CD4-positive, alpha-beta memory T cell (primary cell): ENCODE measurements at places on chromosomes 12 and 14. TPM values are rescaled to one million over a fixed set of nuclear protein-coding genes. Genes with fewer than 3 reads are reported as not detected.

MANSC1 gene
- total RNA-seq: 0.35 TPM

COX8C gene
- total RNA-seq: not detected

GLIPR1 gene
- total RNA-seq: 96.1 TPM

MFAP5 gene
- not detected for total RNA-seq

HOXC13 gene
- total RNA-seq: not detected

GLIPR1L2 gene
- total RNA-seq: 0.55 TPM

SETD1B gene
- 69.3 TPM for total RNA-seq

TROAP gene
- 0.80 TPM for total RNA-seq

CCDC196 gene
- total RNA-seq: not detected

PRPH gene
- 0.39 TPM for total RNA-seq

TPH2 gene
- total RNA-seq: not detected

DNA sequence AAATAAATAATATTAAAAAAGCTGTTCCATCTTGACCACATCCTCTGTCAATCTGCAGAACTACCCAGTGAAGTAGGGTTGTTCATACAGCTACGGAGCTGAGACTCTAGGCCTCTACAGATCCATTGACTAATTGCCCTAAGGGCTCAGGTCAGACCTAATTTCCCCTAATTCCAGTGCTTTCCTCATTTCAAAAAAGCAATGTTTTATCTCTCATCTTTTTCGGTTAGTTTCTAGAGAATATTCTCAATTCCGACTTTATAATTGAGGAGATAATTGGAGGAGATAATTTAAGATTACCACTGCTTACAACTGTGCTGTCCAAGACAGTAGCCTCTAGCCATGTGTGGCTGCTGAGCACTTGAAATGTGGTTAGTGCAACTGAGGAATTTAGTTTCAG lies 167.1 kb downstream of the KIF21A start:
- no peak for DNase-seq

DNA sequence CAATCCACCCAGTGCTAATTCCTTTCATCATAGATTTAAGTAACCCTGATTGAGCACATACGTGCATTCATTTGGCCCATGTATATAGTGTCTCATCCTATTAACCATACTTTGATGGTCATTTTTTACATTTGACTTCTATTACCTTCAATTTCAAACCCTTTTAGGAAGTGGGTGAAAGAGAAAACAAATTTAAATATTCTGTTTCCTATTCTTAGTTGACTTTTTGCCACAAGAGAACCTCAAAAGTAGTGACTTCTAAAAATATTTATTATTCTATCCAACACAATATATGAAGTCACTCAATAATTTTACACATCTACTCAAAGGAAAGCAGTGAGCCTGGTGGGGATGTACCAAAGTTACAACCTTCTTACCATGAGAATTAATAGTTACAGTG lies 164.9 kb downstream of the CEP128 start:
- DNase-seq: no peak

- no peak for DNase-seq
Observed at GRCh38 chr14:74472601-74473000, 20.5 kb downstream of the NPC2 start.

DNA sequence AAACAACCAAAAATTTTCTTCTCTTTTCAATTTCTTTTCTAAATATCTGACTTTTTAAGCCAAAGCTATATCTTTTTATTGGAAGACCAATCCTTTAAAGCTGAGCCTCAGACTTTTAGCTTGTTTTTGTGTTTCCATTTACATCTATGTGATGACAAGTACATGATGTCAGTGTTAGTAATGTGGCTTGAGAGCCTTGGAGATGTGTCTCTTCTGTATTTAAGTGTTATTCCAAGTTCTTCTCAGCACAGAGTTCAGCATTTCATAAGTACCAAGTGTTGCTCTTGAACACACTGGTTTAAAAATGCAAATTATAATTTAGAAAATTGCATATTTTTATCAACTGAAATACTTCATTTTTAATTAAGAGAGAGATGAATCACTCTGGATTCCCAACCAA lies 948.9 kb upstream of the FLRT2 start:
- no peak for DNase-seq

- DNase-seq: no peak
Observed at GRCh38 chr12:32516230-32516629, 116.9 kb downstream of the FGD4 start.

DNA sequence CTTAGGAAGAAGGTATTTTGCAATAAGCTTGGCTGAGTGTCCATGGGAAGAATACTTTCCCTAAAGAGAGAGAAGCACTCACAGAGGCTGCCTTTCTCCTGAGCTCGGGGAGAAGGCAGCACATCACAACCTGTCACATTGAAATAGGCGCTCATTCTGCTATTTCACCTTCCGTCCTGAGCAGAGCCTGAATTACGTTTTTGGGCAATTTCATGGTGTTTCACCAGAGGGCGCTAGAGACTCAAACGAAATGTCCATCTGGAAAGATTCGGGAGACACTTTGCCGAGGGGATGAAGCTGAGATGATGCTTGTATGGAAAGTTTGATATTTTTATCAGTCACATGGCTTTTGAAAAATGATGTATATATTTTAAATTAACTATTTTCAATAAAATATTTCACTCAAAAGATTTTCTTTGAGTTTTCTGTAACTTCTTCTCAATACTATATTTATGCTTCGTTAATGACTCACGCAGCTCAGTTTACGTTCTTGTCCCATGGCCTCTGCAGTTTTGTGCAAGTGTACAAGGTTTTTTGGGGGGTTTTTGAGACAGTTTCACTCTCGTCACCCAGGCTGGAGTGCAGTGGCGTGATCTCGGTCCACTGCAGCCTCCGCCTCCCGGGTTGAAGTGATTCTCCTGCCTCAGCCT lies 17.4 kb upstream of the B4GALNT3 start:
- DNase-seq: no peak

- peak; percentile 17 for DNase-seq
Observed at GRCh38 chr12:6866920-6867412, 365 bp upstream of the TPI1 start.

DNA sequence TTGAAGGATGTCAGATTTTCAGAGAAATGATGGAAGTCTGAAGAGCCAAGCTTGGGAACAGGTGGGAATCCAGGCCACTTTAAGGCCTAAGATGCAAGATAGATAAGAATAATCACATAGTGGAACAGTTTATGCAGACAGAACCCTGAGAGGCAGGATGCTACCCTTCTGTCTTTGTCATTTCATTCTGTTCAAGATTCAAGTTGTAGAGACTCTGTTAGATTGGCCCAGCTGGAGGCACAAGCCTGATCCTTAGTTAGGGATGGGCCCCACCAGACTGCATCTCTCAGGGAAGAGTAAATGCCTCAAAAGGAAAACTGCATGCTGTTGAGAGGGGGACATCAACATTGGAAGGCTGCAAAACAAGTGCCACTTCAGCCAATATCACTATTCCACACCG lies 287.0 kb downstream of the PCNX1 start:
- no peak for DNase-seq

GRCh38 chr14:30410986-30411385 lies 148.0 kb upstream of the G2E3 start:
- DNase-seq: no peak

DNA sequence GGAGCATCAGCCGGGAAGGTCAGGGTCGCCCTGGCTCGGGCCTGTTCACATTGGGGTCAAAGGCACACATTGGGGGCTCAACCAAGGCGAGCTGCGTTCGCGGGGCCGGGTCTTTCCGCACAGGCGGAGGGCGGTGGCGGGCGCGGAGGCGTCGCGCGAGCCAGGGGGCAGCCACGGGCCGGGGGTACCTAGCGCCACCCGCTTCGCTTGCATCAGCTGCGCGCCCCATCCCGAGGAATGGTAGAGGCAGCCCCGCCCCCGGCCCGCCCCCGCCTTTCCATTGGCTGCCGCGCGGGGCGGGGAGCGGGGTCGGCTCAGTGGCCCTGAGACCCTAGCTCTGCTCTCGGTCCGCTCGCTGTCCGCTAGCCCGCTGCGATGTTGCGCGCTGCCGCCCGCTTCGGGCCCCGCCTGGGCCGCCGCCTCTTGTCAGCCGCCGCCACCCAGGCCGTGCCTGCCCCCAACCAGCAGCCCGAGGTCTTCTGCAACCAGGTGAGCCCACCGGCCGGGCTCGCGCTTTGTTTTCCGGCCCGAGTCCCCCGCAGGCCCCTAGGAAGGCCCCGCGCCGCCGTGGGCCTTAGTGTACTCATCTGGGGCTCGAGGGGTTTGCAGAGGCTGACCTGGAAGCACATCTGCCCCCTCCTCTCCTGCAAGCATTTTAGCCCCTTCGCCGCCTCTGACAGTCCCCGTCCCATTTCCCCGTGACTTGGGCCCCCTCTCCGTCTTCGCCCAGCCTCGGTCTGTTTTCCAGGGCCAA lies at the start of gene ALDH2:
Gene ALDH2, plus strand, starts transcription at position 326 of the 754 bp plus-strand sequence. Its CDS starts 50 bp downstream, at position 376.
- DNase-seq: peak; percentile 7

DNA sequence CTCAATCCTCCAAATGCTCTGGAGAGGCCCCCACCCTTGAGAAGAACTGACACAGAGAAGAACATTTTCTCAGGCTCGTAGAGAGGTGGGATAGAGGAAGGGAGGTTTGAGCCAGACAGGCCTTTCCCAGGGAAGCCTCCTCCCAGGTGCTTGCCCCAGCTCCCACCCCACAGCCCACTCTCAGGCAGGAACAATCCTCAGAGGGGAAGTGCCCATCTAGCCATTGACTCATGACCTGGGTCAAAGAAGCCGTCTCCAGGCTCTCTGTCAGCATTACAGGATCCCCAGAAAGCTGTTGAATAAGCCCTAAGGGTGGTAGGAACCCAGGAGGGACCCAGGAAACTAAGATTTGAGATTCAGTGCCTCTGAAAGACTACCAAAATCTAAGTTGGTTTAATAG lies 3.8 kb downstream of the AQP6 start:
- DNase-seq: no peak

DNA sequence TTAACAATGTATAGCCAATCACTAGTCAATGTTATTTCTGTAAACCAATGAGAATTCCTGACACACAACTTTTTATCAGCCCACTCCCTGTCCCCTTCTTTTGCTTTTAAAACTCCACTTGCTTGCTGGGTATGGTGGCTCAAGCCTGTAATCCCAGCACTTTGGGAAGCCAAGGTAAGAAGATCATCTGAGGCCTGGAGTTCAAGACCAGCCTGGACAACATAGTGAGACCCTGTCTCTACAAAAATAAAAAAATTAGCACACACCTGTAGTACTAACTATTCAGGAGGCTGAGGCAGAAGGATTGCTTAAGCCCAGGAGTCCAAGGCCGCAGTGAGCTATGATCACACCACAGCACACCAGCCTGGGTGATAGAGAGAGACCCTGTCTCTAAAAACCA lies 87.8 kb downstream of the PAPLN start:
- no peak for DNase-seq

DNA sequence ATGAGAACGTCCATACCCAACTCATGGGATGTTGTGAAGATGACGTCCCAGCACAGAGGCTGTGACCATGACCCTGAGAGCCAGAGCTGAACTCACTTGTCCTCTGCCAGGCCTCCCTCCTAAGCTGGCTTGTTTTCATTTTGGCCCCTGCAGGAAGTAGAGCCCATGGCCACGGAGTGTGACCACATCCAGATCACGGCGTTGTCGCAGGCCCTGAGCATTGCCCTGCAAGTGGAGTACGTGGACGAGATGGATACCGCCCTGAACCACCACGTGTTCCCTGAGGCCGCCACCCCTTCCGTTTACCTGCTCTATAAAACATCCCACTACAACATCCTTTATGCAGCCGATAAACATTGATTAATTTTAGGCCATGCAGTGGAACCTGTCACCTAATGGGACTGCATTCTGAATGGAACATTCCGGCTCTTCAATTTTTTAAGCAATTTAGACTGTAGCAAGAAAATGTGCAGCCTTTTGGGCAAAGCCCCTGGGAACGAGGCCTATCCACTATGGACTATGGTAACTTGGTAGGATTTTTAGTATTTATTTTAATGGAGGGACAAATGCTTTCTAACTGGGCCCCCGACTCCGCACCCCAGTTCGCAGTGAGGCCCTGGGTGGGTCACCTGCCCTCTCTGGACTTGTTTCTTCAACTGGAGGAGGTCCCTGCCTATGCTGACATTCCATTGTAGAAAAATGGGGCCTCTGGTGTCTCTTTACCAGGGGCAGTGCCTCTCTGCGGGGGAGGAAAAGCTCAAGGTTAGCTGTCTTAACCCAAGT lies 19.6 kb downstream of the OTUB2 start:
- no peak for DNase-seq

GRCh38 chr12:86729739-86730138 lies 473.5 kb upstream of the MGAT4C start:
- DNase-seq: no peak

DNA sequence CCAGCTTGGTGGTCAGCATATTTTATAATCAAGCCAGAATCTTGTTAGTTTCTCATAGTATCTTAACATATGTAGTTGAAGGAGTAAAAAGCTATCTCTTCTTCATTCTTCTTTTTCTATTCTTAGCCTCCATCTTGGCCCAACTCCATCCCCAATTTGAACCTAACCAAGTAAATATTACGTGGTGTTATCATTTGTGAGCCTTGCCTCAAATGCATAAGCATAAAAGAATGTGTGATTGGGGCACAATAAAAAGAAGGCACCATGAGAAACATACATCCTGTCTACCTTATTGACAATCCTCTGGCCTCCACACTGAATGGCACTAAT lies 181.4 kb upstream of the BMP4 start:
- no peak for DNase-seq

DNA sequence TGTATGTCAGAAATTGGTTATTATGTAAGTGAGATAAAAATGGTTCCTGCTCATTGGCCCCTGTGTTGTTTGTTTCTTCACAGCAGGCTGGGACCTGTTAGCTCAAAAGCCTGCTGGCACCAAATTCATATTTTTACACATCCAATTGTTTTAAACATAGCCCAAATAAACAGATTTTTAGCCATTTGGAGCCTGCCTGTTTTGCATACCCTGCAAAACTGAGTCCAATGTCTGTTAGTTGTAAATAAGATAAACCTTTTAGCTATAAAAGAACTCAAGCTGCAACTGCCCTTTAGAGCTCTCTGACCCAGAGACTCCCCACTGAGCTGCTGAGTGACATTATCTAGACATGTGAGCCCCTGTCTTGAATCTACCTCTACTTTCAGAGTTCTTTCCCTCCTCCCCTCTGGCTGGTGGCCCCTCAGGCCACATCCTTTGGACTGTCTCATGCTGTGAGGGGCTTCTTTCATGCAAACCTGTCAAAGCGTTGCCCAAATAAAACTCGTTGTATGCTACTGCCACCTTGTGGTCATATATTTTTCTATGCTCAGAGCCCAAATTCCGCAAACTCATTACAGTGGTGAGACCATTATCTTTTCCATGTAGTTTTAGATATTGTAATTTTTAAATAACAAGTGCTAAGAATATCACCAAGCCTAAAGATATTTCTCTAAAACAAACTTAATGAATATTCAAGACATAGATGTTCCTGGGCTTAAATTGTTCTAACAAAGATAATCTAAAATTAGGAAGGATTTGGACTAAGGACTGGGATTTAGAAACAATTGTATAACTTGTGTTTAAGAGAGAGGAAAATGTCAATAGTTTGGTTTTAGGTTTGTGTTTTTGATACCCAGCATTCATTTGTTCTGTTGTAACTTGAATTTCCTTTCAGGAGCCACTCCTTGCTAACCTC lies 337.9 kb downstream of the AACS start:
- DNase-seq: no peak
